ENCODE measurements at places on chromosomes 12 and 14.

DNA sequence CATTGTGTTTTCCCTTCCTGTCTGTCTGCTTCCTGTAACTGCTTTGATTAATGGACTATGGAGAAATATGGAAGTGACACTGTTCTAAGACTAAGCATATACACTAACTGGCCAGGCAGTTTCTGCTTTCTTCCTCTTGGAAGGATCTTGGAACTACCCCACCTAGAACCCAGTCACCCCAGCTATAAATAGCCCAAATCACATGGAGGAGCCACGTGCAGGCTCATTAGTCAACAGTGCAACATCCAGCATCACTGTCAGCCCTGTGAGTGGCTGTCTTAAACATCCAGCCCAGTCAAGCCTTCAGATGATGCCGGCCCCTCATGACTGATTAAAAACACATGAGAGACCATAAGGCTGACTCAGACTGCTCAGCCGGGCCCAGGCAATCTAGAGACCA lies 39.2 kb downstream of the BCAT1 start:
- DNase-seq = no peak
- no peaks in the 10 kb centered on the region for H3K27me3 ChIP-seq
- no peak overlapping the region for H3K27ac ChIP-seq
- no peaks in the 10 kb centered on the region for H3K4me1 ChIP-seq
- no peak overlapping the region for H3K4me3 ChIP-seq

DNA sequence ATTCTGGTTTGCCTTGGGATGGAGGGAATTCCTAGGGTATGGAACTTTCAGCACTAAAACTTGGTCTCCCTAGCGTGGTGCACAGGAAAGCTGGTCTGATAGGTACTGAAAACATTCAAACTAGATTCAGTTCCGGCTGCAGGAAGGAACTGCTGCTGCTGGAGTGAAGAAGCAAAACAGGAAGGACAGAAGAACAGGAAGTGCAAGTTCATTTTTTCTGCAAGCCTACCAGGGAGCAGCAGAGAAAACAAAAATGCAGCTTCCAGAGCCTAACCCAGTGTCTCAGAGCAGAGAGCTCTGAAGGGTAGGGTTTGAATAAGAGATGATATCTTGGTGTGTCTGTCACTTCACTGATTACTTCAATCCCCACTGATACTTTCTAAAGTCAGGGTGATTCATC lies 165.2 kb downstream of the VRK1 start:
- H3K4me3 ChIP-seq = peak overlapping the region; percentile 14
- peak overlapping the region; percentile 61 for H3K27ac ChIP-seq
- no peaks in the 10 kb centered on the region for H3K27me3 ChIP-seq

DNA sequence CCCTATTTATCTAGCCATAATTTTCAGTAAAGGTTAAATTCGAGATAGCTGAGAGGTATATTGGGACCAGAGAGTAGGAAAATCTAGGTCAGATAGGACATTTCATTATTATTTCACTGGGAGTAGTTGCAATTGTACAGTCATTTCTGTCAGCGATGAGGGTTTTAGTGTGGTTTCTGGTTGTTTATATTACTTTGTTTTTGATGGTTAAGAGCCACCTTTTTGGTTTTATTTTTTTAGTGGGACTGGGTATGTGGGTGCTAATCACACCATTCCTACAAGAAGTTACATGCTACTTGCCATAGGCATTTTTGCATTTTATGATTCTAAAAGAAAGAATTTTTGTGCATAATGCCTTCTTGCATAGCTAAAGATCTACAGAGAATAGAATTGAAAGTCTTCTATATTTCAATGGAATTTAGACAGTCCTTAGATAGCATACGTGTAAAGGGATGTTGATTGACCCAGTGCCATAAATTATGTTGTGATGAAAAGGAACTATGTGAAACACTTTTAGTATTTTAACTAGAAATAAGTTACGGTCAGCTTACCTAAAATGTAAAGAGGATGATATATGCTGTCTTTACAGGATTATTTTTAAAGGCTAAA lies 85.2 kb downstream of the KTN1 start:
- H3K4me1 ChIP-seq = no peaks in the 10 kb centered on the region
- H3K4me3 ChIP-seq = no peak overlapping the region
- peaks cover 39% of the 10 kb centered on the region for H3K36me3 ChIP-seq
- no peaks in the 10 kb centered on the region for H3K27me3 ChIP-seq

- H3K27me3 ChIP-seq = no peaks in the 10 kb centered on the region
- H3K4me3 ChIP-seq = no peak overlapping the region
- no peaks in the 10 kb centered on the region for H3K4me1 ChIP-seq
- H3K27ac ChIP-seq = no peak overlapping the region
- H3K36me3 ChIP-seq = no peaks in the 10 kb centered on the region
These were observed 157.6 kb downstream of the DPF3 start for GRCh38 chr14:72736308-72736707.

- H3K27ac ChIP-seq = no peak overlapping the region
- DNase-seq = no peak
These were observed 64.2 kb downstream of the LLPH start for GRCh38 chr12:66066137-66066928.

GRCh38 chr12:88417531-88417930 lies 162.7 kb downstream of the KITLG start:
- no peak for DNase-seq
- H3K4me1 ChIP-seq = no peaks in the 10 kb centered on the region
- no peak overlapping the region for H3K27ac ChIP-seq
- no peaks in the 10 kb centered on the region for H3K36me3 ChIP-seq

GRCh38 chr12:120933786-120934185 lies 29.6 kb upstream of the SPPL3 start:
- H3K4me1 ChIP-seq = no peaks in the 10 kb centered on the region
- no peak for DNase-seq
- no peaks in the 10 kb centered on the region for H3K36me3 ChIP-seq
- no peaks in the 10 kb centered on the region for H3K27me3 ChIP-seq
- H3K4me3 ChIP-seq = no peak overlapping the region

- peak; percentile 24 for DNase-seq
- no peaks in the 10 kb centered on the region for H3K36me3 ChIP-seq
- H3K4me1 ChIP-seq = peaks cover 4% of the 10 kb centered on the region
- no peaks in the 10 kb centered on the region for H3K27me3 ChIP-seq
These were observed 31.6 kb upstream of the SGPP1 start for GRCh38 chr14:63759456-63759855.

DNA sequence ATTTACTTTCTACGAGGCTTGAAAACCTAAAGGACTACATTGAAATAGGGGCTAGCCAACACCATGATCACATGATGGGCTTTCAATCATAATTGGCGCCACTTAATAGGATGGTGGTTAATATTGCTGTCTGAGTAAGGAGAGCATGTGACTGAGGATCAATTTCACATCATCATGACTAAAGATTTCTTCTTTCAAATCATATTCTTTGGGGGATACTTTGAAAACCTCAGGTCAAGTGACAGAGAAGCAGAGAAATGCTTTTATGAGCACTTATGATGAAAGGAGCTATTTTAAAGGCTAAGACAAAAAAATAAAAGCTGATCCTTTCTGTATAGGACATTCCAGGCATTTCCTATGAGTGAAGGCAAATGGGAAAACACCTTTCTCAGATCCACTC lies 42.9 kb upstream of the KRAS start:
- H3K36me3 ChIP-seq = no peaks in the 10 kb centered on the region
- H3K27me3 ChIP-seq = no peaks in the 10 kb centered on the region
- H3K4me1 ChIP-seq = no peaks in the 10 kb centered on the region
- no peak overlapping the region for H3K4me3 ChIP-seq
- no peak for DNase-seq
- H3K27ac ChIP-seq = no peak overlapping the region

DNA sequence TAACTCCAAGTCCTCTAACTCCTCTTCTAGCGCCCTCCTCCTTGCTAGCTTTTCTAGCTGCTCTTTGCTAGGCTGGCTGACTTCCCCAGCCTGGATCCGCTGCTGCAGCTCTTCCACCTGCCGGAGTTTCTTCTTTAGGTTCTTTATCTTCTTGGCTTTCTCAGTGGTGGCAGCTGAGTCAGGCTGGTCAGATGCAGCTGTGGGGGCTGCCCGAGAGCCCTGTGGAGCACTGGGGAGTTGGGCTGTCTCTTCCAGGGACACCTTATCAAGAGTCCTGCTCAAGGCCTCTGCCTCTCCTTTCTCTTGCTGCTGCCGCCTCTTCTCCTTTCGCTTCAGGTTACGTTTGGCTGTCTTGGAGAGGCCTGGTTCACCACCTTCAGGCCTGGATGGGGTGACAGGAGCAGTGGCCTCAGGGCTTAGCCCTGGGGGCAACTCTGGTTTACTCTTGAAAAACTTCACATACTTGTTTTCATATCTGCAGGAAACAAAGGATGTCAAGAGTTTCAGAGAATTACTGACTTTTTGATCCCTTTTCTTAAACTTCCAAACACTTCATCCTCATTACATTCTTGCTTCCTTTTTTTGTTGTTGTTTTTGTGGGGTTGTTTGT lies 25.7 kb downstream of the PYM1 start:
- H3K4me3 ChIP-seq = no peak overlapping the region
- H3K4me1 ChIP-seq = no peaks in the 10 kb centered on the region
- no peaks in the 10 kb centered on the region for H3K36me3 ChIP-seq
- H3K27me3 ChIP-seq = no peaks in the 10 kb centered on the region

DNA sequence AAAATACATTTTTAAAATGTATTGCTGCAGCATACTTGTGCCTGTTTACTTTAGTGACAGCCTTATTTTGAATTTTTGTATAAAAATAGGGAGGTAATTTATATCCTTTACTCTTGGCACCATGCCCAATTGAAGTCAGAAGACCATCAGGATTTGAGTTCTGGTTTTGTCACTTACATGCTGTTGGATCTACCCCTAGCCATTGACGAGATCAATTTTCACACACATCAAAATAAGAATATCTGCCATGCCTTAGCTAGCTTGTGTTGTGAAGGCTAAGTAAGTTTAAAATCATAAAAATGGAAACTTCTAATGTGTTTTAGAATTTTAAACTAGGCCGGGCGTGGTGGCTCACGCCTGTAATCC lies 381.8 kb downstream of the KCNH5 start:
- no peak for DNase-seq

Data from naive thymus-derived CD4-positive, alpha-beta T cell (primary cell).